ENCODE measurements at places on chromosomes 11 and 22.

- DNase-seq, result no peak
These were observed 93.6 kb downstream of the NELL1 start for GRCh38 chr11:20762980-20763379.

- DNase-seq, result no peak
These were observed 16.3 kb upstream of the C11orf87 start for GRCh38 chr11:109405671-109406070.

- DNase-seq, result no peak
These were observed at the start of gene APOL3 for GRCh38 chr22:36160499-36160942. Gene APOL3 (minus strand): TSS chr22:36160755. CDS start chr22:36149055, 11,700 bp downstream.

GRCh38 chr11:120061036-120061760 is 76.7 kb downstream of the TRIM29 start:
- no peak for DNase-seq

DNA sequence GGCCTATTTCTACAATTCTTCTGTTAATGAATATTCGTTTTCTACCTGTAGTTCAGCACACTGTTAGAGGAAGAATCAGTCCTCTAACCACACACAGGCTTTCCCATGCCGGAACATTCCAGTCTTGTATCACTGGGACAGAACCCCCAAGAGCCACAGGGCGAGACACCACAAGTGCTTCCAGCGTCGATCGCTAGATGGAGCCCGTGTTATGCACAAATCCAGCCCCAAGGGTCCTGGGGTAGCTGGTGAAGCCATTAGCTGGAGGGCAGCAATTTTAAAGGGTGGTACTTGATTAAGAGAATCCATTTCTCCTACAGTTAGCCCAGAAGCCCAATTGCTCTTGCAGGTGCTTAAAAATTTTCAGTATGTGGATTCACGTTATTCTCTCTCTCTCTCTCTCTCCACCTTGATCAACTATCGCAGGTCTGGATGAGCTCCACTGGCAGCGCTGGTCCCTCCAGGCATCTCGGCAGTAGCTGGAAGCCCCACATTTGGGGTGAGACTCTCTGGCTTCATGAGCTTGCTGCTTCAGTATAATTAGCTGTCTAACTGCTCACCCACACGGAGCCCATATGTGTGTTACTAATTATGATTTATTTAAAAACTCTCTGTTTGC is 148.2 kb upstream of the SNX19 start:
- peak; percentile 17 for DNase-seq

GRCh38 chr11:122040464-122040863 is 75.6 kb downstream of the BLID start:
- DNase-seq, result no peak

Measured in activated T-cell treated with anti-CD3 and anti-CD28 coated beads for 48 hours (primary cell).